ENCODE measurements at places on chromosomes 12 and 14. TPM values are rescaled to one million over a fixed set of nuclear protein-coding genes. Genes with fewer than 3 reads are reported as not detected.

GRCh38 chr12:66129934-66130266 is 650 bp downstream of the LLPH start:
- no peak for DNase-seq

DNA sequence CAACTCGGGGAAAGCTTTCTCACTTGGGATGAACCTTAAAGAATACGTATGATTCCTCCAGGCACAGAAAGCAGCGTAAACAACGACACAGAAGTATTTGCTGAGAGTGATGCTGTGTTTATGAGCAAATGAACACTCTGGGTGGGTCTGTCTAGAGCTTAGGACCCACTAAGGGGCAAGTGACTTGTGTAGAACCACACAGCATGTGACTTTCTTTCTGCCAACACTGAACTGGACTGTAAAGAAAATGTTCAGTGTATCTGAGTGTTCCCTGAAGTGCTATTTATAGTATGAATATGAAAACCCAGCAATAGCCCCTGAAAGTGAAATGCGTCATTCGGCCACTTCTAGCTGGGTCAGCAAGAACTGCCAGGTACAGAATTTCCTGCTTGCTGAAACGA is 78.5 kb downstream of the ST8SIA1 start:
- no peak for DNase-seq

NID2 gene
- total RNA-seq, result 24.9 TPM

HHIPL1 gene
- 0.31 TPM for total RNA-seq

DNA sequence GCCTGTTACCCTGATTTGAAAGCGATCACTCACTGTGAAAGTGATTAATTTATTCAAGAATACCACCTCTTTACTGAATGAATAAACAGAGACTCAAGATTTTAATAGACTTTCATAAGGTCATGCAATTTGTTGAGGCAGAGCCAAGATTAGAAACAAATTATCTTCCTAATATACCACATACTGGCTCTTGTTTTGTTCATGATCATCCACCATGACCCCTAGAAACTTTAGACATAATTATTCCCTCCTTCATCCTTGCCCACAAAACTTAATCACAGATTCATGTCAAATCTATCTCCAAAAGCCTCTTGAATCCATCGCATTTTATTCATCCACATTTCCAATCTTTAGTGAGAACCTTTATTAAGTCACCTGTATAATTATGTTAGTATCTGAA is 152.3 kb downstream of the ATXN7L3B start:
- DNase-seq, result no peak

GRCh38 chr14:92926931-92927330 is 4.0 kb downstream of the CHGA start:
- DNase-seq, result no peak

DNA sequence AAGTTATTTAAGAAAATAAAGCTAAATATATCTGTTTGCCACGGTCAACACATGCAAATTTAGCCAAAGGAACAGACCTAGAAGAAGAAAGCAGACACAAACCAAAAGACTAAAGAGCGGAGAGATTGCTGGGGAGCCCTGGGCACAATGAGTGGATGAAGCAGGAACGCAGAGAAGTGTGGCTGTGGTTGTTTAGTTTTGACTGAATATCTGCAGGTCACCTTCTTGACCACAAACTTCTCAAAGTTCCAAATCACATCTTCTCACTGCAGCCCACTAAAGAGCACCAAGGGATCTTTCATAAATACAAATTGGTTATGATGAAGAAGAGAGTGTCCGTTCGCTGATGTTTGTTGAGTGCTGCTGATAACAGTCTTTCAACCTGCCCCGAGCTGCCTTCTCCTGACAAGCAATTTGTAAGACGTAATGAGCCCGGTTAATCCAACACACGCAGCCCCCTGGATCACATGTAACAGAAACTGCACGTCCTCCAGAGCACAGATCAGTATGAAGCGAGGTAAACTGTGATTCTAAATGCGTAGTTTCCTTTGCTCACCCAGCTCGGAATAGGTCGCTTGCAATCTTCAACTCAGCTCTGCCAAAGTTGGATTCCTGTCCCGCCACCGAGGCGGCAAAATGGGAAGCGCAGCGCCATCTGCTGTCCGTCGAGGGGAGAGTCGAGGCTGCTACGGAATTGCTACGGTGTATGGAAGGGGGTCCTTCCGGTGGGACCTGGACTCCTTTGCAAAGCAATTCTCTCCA is 120.8 kb downstream of the GXYLT1 start:
- peak; percentile 65 for DNase-seq

RPL10L gene
- total RNA-seq, result 9.6 TPM

DNA sequence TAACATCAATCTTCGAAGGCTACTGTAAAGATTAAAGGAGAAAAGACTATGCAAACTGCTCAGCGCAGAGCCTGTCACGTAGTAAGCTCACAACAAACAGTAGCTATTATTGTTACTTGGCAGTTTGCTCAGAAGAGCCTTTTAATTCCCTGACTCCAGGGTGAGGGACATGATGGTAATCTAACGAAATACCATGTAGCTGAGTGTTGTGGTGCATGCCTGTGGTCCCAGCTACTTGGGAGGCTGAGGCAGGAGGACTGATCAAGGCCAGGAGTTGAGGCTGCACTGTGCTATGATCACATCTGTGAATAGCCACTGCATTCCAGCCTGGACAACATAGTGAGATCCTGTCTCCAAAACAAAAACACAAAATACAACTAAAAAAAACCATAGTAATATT is 22.8 kb downstream of the HEBP1 start:
- DNase-seq, result no peak

P2RX2 gene
- total RNA-seq, result 0.34 TPM

DNA sequence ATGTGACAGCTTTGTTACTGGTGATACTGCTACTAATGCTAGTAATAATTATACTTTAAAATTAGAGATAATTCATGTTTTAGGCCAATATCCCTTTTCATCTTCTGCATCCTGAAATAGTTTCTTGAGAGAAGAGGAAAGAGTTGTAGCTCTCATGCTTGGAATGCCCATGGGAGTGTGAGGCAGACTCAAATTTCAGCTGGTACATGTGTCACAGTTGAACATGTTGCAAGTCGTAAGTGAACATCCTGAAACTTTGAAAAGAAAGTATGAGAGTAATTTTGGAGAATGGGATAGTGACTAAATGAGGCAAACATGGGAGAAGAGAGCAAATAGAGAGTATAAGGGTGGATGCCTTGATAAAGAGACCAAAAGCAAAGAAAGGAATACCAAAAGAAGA is 168.0 kb downstream of the TMTC3 start:
- DNase-seq, result no peak

DNA sequence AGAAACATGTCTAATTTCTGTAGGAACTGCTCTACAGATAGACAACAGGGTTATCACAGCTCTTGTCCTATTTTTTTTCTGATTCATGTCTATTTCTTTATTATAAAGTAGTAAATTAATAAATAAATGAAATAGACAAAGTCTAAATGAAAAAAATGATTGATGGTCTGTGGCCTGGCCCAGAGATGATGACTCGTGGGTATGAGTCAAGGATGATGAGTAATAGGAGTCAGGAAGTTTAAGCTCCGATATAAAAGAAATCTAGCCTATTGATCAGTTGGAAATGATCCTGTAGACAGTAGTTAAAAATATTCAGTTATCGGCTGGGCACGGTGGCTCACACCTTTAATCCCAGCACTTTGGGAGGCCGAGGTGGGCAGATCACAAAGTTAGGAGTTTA is 90.6 kb upstream of the RTL1 start:
- no peak for DNase-seq

GRCh38 chr14:83757916-83758315 is 1772.0 kb upstream of the FLRT2 start:
- no peak for DNase-seq

GPR132 gene
- total RNA-seq, result 0.73 TPM

- DNase-seq, result peak; percentile 87
Measured at GRCh38 chr12:8032242-8033152, at the start of gene FOXJ2. Gene FOXJ2, plus strand, starts transcription at chr12:8032716. Its CDS starts 7,117 bp downstream, at chr12:8039833.

GRCh38 chr12:75991753-75992152 is 39.8 kb downstream of the PHLDA1 start:
- no peak for DNase-seq

- no peak for DNase-seq
Measured at GRCh38 chr14:72522847-72523246, 371.1 kb downstream of the DPF3 start.

TBX3 gene
- total RNA-seq, result 5.6 TPM

POU6F1 gene
- total RNA-seq, result 6.9 TPM

INHBC gene
- total RNA-seq, result not detected

DNA sequence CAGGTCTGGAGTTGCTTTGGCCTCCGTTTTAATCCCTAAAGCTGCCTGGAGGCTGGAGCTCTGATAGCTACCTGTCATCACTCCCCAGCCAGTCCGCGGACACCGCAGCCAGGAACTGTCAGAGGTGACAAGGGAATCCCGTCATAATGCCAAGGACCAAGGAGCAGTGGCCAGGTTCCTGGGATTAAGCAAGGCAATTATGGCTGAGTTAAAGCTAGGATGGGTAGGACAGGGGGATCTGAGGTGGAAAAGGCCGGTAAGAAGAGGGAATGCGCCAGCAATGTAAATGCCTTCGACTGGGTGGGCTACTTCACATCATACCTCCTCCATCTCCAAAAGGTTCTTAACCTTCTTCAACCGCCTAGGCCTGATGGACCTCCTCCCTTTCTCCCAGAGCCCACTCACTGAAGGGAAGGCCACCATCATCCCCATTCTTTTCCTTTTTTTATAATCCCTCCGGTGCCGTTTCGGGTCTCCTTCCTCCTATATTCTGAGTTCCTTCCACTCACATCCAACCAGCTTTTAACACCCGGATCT is 1.9 kb downstream of the PPP1R3E start:
- peak; percentile 58 for DNase-seq

DNA sequence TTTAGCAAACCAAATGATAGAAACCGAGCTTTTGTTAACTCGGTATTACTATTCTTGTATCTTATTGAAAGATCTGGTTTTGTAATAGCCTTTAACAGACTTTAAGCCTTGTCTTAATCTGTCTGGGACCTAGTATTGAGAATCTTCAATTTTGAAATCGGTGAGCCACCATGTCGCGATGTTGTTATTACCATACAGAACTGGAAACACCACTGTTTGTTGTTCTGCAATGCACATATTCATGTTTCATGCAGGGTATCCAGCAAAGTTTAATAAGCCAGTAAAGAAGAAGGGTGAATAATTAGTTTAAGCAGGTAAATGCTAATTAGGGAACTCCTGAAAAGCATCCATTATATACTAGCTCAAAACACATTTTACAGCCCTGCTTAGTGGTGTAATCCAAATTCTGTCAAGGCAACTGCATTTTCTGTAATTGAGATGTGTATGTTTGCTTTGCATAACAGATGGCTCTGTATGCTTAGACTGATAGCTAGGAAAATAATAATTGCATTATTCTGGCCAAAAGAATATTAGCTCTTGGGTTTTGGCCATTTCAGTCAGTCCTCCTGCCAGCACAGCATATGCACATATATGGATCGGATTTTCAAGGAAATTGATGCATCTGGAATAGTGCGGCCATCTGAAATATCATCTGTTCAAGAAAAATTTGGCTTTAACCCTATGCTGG is 389.2 kb downstream of the EGLN3 start:
- DNase-seq, result no peak

DNA sequence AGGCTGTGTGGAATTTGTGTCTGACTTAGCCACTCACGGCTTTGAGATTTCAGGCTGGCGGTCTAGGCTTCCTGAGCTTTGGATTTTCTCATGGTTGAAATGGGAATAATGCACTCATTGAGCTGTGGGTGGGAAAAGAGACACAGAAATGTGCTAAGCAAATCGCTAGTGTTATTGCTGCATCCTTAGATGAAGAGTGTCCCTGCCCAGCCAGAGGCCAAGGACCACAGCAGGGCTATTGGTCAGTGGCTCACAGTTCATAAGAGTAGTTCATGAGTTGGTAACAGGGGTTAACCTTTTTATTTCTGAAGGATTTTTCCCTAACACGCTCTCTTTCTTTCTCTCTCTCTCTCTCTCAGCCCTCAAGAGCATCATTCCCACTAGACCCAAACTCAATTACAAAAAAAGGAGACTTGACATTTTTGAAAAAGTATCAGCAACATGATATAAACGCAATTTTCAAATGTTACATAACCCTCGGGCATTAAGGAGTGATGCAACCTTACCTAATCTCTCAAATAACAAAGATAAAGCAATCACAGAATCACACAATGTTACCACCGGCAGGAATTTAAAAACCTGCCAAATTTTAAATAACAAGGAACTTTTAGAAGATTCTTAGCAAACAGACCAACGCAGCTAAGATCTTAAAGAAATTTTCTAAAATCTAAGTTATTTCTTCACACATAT is 36.7 kb upstream of the RMST start:
- no peak for DNase-seq

DNA sequence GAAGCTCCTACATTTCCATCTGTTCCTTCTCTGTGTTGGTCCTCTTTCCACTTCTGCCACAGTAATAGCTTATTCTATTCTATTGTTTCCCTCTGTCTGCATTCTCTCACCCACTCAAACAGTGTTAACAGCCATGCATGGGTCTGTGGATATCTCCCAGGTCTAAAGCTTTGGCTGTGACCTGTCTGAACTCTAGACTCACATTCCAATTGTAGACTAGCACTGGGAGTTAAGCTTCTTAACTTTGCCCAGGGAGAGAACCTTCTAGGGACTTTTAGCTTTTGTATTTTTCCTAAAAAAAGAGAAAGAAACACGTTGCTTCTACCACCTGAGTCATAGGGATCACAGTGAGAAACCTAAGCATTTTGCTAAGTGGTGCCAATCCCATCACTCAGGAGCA is 36.7 kb downstream of the PTPRR start:
- no peak for DNase-seq

DNA sequence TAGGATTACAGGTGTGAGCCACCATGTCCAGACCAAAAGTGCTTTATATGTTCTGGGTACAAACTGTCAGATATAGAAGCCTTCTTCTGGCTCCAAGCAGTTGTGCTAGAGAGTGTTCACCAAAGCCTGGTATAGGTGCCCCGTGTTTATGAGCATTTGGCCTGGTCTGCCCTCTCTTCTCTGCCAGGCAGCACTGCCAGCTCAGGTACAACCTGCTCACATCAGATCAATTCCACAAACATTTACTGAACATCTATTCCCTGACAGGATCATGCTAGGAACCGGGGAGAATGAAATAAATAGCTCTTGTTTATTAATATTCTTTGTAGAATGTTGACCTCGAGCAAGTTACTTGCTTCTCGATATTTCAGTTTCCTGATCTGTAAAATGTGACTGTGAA is 20.0 kb upstream of the SOCS2 start:
- DNase-seq, result no peak

GRCh38 chr12:66025477-66025876 is 105.1 kb downstream of the LLPH start:
- DNase-seq, result no peak

GRCh38 chr12:101004898-101005297 is 205.1 kb downstream of the SLC5A8 start:
- no peak for DNase-seq

GPR84 gene
- total RNA-seq, result 0.50 TPM

GRCh38 chr14:70594461-70594860 is 6.0 kb downstream of the MED6 start:
- no peak for DNase-seq

ZDHHC22 gene
- not detected for total RNA-seq

GRCh38 chr12:57992001-57992400 is 50.6 kb downstream of the ATP23 start:
- no peak for DNase-seq

Measured in left colon (tissue), 2 donors.